Liver (tissue), 10 donors: ENCODE measurements at places on chromosomes 3 and 15. TPM values are rescaled to one million over a fixed set of nuclear protein-coding genes. Genes with fewer than 3 reads are reported as not detected.

TGM5 gene
- total RNA-seq = not detected

EPHB3 gene
- 0.84 TPM for total RNA-seq

SPINT1 gene
- total RNA-seq = 1.2 TPM

PGBD4 gene
- 1.1 TPM for total RNA-seq

CYP8B1 gene
- 490 TPM for total RNA-seq

ISLR gene
- 2.4 TPM for total RNA-seq

SAMMSON gene
- not detected for total RNA-seq

GHSR gene
- total RNA-seq = not detected

CLRN1 gene
- total RNA-seq = not detected

VPS8 gene
- total RNA-seq = 32.9 TPM

DNA sequence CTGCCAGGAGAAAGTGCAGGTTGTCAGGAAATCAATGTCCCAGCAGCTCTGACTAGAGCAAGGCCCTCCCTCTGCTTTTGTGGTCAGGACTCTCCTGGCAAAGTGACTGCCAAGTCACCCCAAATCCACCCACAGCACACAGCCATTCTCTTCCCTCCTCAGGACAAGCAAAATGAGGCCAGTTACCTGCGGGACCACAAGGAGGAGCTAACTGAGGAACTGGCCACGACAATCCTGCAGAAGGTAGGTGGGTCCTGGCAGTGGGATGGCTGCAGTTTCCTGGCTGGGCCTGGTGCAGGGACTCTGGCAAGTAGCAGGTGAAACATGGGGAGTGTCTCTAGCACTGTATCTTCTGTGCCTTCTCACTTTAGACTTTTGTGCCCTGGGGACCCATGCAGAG is 142.5 kb upstream of the EIF1B start:
- peaks cover 2% of the 10 kb centered on the region for H3K4me1 ChIP-seq
- H3K27me3 ChIP-seq = no peaks in the 10 kb centered on the region
- no peak overlapping the region for H3K4me3 ChIP-seq
- DNase-seq = no peak
- H3K36me3 ChIP-seq = peaks cover 10% of the 10 kb centered on the region

DNA sequence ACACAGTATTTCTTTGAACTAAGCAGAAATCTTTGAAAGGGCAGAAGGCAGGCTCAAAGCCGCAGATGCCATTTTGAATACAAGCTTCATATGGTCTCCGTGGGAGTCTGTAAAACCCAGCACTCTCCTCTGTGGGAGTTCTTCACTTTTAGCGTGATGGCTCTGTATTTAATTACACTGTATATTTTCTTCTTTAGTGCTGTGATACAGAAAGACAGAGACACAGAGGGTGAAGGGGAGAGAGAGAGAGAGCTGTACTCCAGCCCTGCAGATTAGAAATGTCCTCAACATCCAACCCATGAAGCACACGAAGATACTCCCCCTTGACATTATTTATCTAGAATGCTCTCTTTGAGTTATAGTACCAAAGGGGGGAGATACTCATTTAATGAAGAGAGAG is 752.6 kb upstream of the NR2F2 start:
- no peak for DNase-seq
- H3K4me3 ChIP-seq = no peak overlapping the region
- no peaks in the 10 kb centered on the region for H3K4me1 ChIP-seq
- H3K27ac ChIP-seq = no peak overlapping the region

GRCh38 chr15:77342807-77343206 is 77.1 kb downstream of the PEAK1 start:
- DNase-seq = no peak
- H3K27ac ChIP-seq = no peak overlapping the region
- H3K4me1 ChIP-seq = no peaks in the 10 kb centered on the region
- H3K4me3 ChIP-seq = no peak overlapping the region
- H3K36me3 ChIP-seq = no peaks in the 10 kb centered on the region

- no peak for DNase-seq
- H3K27ac ChIP-seq = no peak overlapping the region
- H3K27me3 ChIP-seq = no peaks in the 10 kb centered on the region
- no peaks in the 10 kb centered on the region for H3K4me1 ChIP-seq
- no peak overlapping the region for H3K4me3 ChIP-seq
These were observed 85.7 kb upstream of the PRR20G start for GRCh38 chr3:127373441-127374085.

DNA sequence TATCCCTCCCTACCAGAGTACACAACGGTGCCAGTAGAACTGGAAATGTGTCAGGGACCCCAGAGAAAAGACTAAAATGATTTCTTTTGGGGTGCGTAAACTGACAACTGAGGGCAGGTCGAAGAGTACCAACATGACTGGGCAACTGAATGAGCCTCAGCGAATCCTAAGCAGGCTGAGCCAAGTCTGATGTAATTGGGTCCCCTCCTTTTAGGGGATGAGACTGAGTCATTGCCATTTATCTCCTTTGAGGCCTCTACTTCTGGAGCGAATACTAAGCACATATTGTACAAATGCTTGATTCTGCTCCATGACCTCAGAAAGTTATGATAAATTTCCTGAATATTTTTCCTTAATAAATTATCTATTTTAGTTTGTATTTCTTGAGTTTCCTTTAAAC is 17.3 kb upstream of the GPR156 start:
- H3K27me3 ChIP-seq = no peaks in the 10 kb centered on the region
- no peaks in the 10 kb centered on the region for H3K36me3 ChIP-seq
- DNase-seq = no peak
- H3K4me1 ChIP-seq = no peaks in the 10 kb centered on the region
- H3K4me3 ChIP-seq = no peak overlapping the region

GRCh38 chr3:189799366-189799765 is 168.2 kb downstream of the TP63 start:
- H3K4me3 ChIP-seq = no peak overlapping the region
- no peaks in the 10 kb centered on the region for H3K27me3 ChIP-seq
- DNase-seq = no peak
- H3K27ac ChIP-seq = no peak overlapping the region

GRCh38 chr3:149018247-149018646 is 26.9 kb downstream of the GYG1 start:
- no peak overlapping the region for H3K27ac ChIP-seq
- H3K27me3 ChIP-seq = no peaks in the 10 kb centered on the region
- H3K4me3 ChIP-seq = no peak overlapping the region
- DNase-seq = no peak

- H3K36me3 ChIP-seq = no peaks in the 10 kb centered on the region
- H3K4me3 ChIP-seq = no peak overlapping the region
- no peaks in the 10 kb centered on the region for H3K4me1 ChIP-seq
- H3K27ac ChIP-seq = no peak overlapping the region
- H3K27me3 ChIP-seq = no peaks in the 10 kb centered on the region
These were observed 31.1 kb upstream of the NEO1 start for GRCh38 chr15:73021139-73021621.

DNA sequence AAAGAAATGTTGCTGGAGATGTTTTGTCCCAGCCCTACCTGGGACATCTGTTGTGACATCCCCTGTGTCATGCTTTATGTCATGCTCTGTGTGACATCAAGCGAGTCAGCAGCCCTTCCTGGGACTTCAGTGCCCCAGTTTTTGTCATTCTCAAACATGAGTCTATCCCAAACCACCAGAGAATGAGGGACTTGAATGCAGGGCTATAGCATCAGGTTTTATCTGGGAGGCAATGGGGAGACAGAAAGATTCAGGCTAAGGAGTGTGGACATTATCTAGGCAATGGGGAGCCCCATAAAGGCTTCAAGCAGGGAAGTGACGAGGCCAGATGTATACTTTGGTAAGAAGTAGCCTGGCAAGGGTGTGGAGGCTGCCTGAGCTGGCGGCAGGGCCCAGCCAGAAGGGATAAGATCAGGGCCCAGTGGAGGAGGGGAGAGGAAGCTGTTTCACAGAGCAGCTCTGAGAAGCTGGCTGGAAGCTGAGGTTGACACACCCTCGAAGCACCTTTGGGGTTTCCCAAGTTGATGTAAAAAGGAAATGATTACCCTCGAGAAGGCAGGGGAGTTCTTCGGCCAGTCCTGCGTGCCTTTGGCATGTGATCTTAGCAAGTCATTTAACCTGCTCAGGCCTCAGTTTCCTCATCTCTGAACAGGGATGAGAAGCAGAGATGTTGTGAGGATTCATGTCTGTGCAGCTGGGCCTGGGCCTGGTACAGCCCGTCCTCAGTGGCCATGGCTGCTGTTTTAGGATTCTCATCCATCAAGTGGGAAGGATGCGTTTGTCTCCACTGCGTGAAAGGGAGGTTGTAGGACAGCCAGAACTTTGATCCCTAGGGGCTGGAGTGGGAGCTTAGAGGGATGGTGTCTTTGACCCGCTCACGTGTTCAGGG is 34.3 kb downstream of the IRAK2 start:
- no peak overlapping the region for H3K4me3 ChIP-seq
- H3K36me3 ChIP-seq = no peaks in the 10 kb centered on the region
- H3K27ac ChIP-seq = peak overlapping the region; percentile 14
- no peaks in the 10 kb centered on the region for H3K27me3 ChIP-seq
- DNase-seq = no peak

GRCh38 chr3:44989636-44990373 is 13.8 kb downstream of the EXOSC7 start:
- H3K4me3 ChIP-seq = no peak overlapping the region
- no peak for DNase-seq
- peaks cover 4% of the 10 kb centered on the region for H3K36me3 ChIP-seq
- H3K27me3 ChIP-seq = no peaks in the 10 kb centered on the region

DNA sequence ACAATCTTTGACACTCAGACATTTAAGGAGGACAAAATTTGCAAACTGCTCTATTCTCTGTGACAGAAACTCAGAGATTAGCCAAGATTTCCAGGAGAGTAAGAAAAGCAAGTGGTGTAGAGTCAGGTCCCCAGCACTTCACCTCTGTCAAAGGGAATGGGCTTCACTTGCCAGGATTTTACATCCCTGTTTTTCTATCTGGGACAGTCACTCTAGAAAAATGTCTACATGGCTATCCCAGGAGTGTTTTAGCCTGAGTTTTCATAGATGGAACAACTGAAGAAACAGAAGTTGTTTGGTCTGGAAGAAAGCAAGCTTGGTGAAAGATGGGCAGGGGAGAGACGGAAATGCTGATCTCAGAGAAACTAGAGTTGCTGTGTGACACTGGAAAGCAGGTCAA is 3.0 kb downstream of the FAM219B start:
- H3K4me1 ChIP-seq = peaks cover 22% of the 10 kb centered on the region
- H3K27ac ChIP-seq = no peak overlapping the region
- H3K4me3 ChIP-seq = no peak overlapping the region
- peaks cover 9% of the 10 kb centered on the region for H3K36me3 ChIP-seq

- H3K27me3 ChIP-seq = no peaks in the 10 kb centered on the region
- H3K4me1 ChIP-seq = peaks cover 9% of the 10 kb centered on the region
- no peaks in the 10 kb centered on the region for H3K36me3 ChIP-seq
These were observed 60.9 kb downstream of the NCEH1 start for GRCh38 chr3:172649987-172650386.

- no peaks in the 10 kb centered on the region for H3K36me3 ChIP-seq
- H3K4me3 ChIP-seq = no peak overlapping the region
- peaks cover 2% of the 10 kb centered on the region for H3K4me1 ChIP-seq
- no peak overlapping the region for H3K27ac ChIP-seq
These were observed 203.8 kb upstream of the CD96 start for GRCh38 chr3:111338059-111338698.

DNA sequence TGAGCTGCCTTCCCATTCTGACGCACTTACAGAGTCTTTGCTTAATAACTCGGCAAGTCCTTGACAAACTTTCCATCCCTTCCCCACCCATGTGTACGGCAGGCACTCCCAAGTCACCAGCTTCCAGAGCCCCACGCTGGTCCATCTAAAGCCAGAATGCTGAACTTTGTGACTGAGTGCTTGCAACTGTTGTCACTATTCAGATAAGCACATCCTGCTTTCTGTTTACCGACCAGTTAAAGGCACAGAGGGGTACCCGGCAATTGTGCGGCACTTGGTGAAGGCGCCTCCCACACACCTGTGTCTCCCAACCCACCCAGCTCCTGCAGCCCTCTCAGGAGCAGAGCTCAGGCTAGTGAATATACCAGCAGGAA is 430.6 kb downstream of the FOXP1 start:
- H3K36me3 ChIP-seq = no peaks in the 10 kb centered on the region
- no peaks in the 10 kb centered on the region for H3K27me3 ChIP-seq
- peak overlapping the region; percentile 80 for H3K27ac ChIP-seq
- DNase-seq = peak; percentile 47

GRCh38 chr3:46389306-46389705 is 17.6 kb downstream of the CCR5AS start:
- no peak overlapping the region for H3K27ac ChIP-seq
- no peaks in the 10 kb centered on the region for H3K36me3 ChIP-seq
- H3K27me3 ChIP-seq = no peaks in the 10 kb centered on the region
- no peak for DNase-seq
- H3K4me3 ChIP-seq = no peak overlapping the region

DNA sequence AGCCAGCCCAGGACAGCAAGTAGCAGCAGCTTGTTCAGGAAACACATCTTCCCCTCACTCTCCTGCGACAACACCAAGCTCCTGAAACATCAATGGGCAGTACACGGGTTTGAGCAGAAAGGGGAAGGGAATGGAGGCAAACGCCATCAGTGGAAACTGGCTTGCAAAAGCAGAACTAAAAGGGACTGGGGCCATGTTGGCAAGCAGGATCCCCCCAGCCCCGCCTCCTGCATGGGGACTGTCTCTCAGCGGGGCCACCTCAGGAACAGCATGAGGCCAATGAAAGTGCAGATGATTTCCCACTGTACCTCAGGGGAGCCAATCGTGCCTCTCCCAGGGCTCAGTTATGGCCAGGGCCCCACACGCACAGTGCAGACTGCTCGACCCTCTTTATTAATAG is 6.8 kb downstream of the CDAN1 start:
- peaks cover 2% of the 10 kb centered on the region for H3K4me1 ChIP-seq
- no peaks in the 10 kb centered on the region for H3K27me3 ChIP-seq
- DNase-seq = no peak
- peaks cover 12% of the 10 kb centered on the region for H3K36me3 ChIP-seq
- H3K27ac ChIP-seq = no peak overlapping the region
- H3K4me3 ChIP-seq = no peak overlapping the region

DNA sequence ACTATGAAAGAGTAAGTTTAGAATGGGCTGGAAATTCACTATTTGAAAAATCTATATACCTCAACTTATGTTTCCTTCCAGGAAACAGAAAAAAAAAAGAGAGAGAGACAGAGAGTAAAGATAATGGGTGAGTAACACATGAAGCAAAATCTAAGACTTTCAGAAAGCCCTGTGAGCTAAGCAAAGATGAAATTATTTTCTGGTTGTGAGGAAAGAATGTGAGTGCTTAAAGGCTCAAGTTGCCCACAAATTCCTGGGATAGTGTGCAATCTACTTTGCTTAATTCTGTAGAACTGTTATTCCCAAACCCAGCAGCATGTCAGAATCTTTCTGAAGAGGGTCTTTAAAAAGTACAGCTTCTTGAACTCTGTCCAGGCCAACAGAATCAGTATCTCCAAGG is 337.7 kb upstream of the AGTR1 start:
- H3K27me3 ChIP-seq = peaks cover 4% of the 10 kb centered on the region
- no peaks in the 10 kb centered on the region for H3K36me3 ChIP-seq
- H3K27ac ChIP-seq = no peak overlapping the region

DNA sequence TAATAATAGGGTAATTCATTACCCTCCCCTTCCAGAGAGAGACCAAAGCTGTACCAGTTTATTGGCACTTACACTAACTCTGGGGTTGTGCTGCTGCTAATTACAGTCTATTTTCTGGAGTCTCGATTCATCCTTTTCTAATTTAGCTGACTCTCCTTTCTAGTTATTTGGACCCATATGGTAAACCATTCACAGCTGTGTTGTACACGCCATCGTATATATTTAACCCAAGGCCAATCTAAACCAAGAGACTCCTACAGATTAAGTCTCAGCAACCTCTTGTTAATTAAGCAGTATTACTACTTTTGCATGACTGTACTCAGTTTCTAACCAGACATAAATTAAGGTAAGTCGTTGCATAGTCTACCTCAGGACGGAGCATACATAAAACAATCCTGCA is 22.5 kb downstream of the ANXA2 start:
- no peak for DNase-seq
- H3K36me3 ChIP-seq = peaks cover 3% of the 10 kb centered on the region
- no peak overlapping the region for H3K27ac ChIP-seq
- no peaks in the 10 kb centered on the region for H3K27me3 ChIP-seq
